IPS DF 6.9 (cell line): ENCODE measurements at places on chromosomes 13 and 19.

DNA sequence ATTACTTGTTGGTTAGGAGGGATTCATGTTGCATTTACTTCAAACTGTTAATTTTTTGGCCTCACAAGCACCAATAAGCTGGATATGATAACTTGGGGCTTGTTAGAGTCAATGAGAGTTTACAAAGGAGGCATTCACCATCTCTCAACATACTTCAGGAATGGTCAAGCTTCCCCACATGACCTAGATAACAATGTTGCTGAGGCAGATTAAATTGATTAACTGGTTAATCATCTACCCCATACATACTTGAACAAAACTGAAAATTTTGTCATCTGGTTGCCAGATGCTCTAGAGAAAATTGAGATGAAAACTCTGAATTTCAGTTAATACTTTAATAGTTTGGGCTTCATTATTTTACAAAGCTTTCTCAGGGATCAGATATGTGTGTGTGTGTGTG, 43.0 kb upstream of the UBL3 start:
- DNase-seq = no peak

- no peak for DNase-seq
Observed at GRCh38 chr13:48542138-48542537, 9.3 kb upstream of the RCBTB2 start.

- no peak for DNase-seq
Observed at GRCh38 chr13:23985060-23985459, 87.8 kb upstream of the C1QTNF9B start.

- no peak for DNase-seq
Observed at GRCh38 chr13:113666951-113667701, at the start of gene GRK1. Gene GRK1, plus strand, starts transcription at chr13:113667219. Its CDS starts 168 bp downstream, at chr13:113667387.

DNA sequence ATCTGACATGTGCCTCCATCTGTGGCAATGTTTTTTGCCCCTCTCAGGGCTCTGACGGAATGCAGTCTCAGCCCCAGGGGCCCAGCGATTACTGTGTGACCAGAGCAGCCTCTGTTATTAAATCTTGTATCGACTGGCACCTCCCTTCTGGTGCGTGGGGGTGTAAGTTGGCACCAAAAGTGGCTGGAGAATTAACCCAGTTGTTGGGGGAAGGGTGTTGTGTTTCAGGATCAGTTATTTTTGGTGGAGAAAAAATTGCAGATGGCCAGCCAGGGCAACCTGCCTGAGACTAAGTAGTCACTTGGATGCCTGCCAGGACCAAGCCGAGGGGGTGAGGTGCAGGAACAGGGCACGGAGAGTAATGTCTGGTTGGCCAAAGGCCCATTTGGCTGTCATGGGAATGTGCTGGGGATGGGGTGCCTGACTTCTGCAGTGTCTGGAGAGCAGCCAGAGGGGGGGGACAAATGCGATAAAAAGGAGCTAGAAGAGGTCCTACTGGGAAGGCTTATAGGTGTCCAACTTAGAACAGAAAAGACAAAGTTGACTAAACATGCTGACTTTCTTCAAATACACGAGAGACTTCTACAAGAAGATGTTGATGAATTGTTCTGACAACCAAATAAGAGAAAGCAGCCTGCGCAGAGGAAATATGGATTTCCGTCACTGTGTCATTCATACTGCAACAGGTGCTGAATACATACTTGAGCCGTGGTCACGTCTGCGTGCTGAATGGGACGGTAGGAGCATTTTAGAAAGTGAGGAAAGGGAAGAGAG, 69.8 kb downstream of the SIAH3 start:
- no peak for DNase-seq

GRCh38 chr19:11204076-11204602, 6.8 kb upstream of the KANK2 start:
- no peak for DNase-seq

GRCh38 chr19:30085394-30085793, 143.4 kb downstream of the URI1 start:
- no peak for DNase-seq
